ENCODE measurements at places on chromosomes 6 and 20.

- DNase-seq, result peak; percentile 78
These were observed 257.3 kb downstream of the ATXN1 start for GRCh38 chr6:16503970-16504415.

- no peak for DNase-seq
These were observed 43.5 kb upstream of the TGM2 start for GRCh38 chr20:38208523-38208922.

GRCh38 chr6:39926668-39927067 is 7.6 kb downstream of the MOCS1 start:
- DNase-seq, result no peak

DNA sequence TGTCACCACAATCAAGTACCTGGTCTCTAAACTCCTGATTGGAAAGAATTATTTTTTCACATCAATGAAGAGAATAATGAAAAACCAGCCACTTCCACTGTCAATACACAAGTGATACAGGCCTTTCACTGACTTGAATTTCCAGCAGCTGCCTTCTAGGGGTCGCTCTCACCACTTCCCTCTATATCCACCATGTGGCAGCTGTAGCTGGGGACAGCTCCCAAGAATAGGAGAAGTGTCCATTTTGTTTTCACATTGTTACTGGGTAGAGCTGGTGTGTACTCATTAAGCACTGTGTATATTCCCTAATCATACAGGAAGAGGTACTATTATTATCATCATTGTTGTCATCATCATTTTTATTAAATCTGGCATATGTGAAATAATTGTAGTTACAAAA is 438.4 kb upstream of the SPTLC3 start:
- no peak for DNase-seq

All from activated CD4-positive, alpha-beta T cell treated with anti-CD3 and anti-CD28 coated beads, Interleukin-2, amount 10 ng/mL, durations not matched to agents 24 days and 14 days (primary cell).